Activated CD4-positive, alpha-beta T cell treated with anti-CD3 and anti-CD28 coated beads, Interleukin-2, amount 10 ng/mL, durations not matched to agents 7 days and 5 days (primary cell): ENCODE measurements at places on chromosomes 13 and 19.

DNA sequence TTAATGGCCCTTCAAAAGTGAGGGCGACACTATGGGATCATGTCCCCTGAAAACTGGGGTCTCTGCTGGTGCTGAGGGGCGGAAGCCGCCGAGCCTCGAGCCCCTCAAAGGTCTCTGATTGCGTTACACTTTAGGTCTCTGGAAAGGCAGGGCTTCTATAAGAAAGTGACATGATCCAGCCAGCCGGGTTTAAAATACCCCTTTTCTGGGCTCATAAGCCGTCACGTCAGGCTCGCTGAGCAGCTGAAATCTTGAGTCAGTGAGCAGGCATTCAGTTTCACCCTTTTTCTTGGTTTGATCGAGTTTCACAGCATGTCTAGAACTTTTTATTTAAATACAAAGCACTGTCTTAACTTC lies 600 bp upstream of the HMGB1 start:
- peak overlapping the region; percentile 84 for H3K4me3 ChIP-seq
- peak; percentile 42 for DNase-seq
- H3K27ac ChIP-seq, result peak overlapping the region; percentile 99
- H3K36me3 ChIP-seq, result peaks cover 26% of the 10 kb centered on the region
- peaks cover 32% of the 10 kb centered on the region for H3K4me1 ChIP-seq

DNA sequence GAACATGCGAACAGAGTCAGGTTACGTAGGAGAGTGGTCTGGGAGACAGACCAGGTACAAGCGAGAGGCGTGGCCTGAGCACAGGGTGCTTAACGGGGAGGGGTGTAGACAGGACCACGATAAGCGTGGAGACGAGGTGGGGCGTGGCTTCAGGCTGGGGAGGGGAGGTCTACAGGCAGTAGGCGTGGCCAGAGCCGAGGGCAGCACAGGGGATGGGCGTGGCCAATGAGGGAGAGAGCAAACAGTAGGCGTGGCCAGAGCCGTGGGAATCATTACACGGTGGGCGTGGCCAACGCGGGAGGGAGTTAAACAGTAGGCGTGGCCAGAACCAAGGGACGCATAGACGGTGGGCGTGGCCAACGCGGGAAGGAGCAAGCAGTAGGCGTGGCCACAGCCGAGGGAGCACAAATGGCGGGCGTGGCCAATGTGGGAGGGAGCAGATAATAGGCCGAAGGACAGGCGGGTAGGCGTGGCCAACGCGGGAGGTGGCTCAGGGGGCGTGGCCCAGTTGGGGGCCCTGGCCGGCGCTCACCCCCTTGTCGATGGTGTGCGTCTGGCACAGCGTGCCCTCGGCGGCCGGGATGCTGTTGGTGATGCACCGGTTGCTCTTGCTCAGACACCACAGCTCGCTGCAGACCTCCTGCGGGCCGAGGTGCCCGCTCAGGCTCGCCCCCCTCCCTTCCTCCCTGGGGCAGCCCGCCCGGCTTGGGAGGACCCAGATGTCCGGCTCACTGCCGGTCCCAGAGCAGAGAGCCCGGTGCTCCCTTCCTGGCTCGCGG lies 15.2 kb upstream of the MYO1F start:
- H3K27ac ChIP-seq, result no peak overlapping the region
- H3K4me3 ChIP-seq, result peak overlapping the region; percentile 53
- DNase-seq, result peak; percentile 75
- H3K27me3 ChIP-seq, result peaks cover 15% of the 10 kb centered on the region

GRCh38 chr13:29573190-29573589 lies 22.3 kb downstream of the SLC7A1 start:
- H3K4me1 ChIP-seq, result peaks cover 36% of the 10 kb centered on the region
- no peak overlapping the region for H3K4me3 ChIP-seq
- no peaks in the 10 kb centered on the region for H3K27me3 ChIP-seq
- H3K27ac ChIP-seq, result peak overlapping the region; percentile 76
- no peak for DNase-seq
- H3K36me3 ChIP-seq, result peaks cover 11% of the 10 kb centered on the region

GRCh38 chr13:103325672-103326071 lies 259.5 kb upstream of the SLC10A2 start:
- H3K27ac ChIP-seq, result no peak overlapping the region
- H3K36me3 ChIP-seq, result no peaks in the 10 kb centered on the region
- no peak for DNase-seq

DNA sequence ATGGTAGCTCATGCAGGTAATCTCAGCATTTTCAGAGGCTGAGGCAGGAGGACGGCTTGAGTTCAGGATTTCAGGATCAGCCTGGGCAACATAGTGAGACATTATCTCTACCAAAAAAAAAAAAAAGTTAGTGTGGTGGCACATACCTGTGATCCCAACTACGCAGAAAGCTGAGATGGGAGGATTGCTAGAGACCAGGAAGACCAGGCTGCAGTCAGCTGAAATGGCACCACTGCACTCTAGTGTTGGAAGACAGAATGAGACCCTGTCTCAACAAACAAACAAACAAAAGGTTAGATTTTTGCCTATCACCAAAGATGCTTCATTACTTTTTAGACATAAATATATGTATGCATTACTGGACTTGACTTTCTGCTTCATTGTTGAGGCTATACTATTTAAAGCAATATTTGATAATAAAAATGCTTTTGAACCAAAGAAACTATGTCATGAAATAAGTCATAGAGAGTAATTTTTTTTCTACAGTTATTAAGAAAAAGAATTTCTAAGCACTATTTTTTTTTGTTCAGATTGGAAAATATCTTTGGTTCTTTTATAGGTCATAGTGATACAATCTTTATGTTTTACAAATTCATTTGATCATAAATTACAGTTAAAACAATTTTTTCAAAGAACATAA lies 1180.1 kb upstream of the ATXN8OS start:
- no peak for DNase-seq
- H3K4me3 ChIP-seq, result no peak overlapping the region
- H3K27ac ChIP-seq, result no peak overlapping the region
- no peaks in the 10 kb centered on the region for H3K27me3 ChIP-seq
- H3K36me3 ChIP-seq, result no peaks in the 10 kb centered on the region

DNA sequence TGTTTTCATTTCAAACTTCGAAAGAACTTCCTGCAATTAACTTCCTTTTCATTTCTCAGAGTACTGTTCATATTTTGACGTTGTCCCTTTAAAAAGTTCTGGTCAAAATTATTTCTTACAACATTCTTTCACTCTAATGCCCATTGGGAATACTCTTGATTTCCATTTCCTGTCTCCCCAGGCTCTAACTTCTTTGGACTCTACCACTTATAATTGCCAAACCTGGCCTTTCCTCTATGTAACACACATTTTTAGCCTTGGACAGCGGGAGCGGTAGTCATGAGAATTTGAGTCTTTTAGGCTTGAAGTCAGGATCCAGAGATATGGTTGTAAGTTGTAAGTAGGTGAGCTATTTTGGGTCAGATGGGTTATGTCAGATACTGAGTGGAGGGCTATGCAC lies 163.5 kb upstream of the SPRY2 start:
- H3K36me3 ChIP-seq, result no peaks in the 10 kb centered on the region
- no peak overlapping the region for H3K27ac ChIP-seq
- H3K27me3 ChIP-seq, result no peaks in the 10 kb centered on the region
- H3K4me3 ChIP-seq, result no peak overlapping the region
- H3K4me1 ChIP-seq, result no peaks in the 10 kb centered on the region

GRCh38 chr19:29003641-29004409 lies 209.1 kb downstream of the UQCRFS1 start:
- no peak overlapping the region for H3K27ac ChIP-seq
- no peak overlapping the region for H3K4me3 ChIP-seq
- no peaks in the 10 kb centered on the region for H3K4me1 ChIP-seq
- no peaks in the 10 kb centered on the region for H3K36me3 ChIP-seq

DNA sequence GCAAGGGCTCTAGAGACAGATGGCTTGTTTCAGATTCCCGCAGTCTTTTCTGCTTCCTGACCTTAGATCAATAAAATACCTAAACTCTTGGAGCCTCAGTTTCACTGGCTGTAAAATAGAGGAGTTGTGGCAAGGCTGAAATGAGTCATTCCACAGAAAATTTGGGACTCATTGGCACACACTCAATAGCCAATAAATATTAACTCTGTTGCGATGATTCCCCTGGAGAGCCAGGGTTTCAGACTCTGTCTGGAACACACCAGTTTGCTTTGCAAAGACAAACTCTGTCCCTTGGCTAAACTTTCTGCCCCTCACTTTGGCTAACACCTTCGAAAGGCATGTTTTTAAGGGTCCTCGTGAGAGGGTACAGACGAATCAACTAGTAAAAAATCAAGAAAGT lies 18.1 kb upstream of the UBE2L5 start:
- peaks cover 20% of the 10 kb centered on the region for H3K4me1 ChIP-seq
- no peak overlapping the region for H3K4me3 ChIP-seq
- peaks cover 5% of the 10 kb centered on the region for H3K27me3 ChIP-seq
- peaks cover 3% of the 10 kb centered on the region for H3K36me3 ChIP-seq
- DNase-seq, result no peak
- H3K27ac ChIP-seq, result no peak overlapping the region
